ENCODE measurements at places on chromosomes 3 and 15.

- DNase-seq: no peak
Measured at GRCh38 chr3:95387242-95388021, 1324.6 kb downstream of the NSUN3 start.

DNA sequence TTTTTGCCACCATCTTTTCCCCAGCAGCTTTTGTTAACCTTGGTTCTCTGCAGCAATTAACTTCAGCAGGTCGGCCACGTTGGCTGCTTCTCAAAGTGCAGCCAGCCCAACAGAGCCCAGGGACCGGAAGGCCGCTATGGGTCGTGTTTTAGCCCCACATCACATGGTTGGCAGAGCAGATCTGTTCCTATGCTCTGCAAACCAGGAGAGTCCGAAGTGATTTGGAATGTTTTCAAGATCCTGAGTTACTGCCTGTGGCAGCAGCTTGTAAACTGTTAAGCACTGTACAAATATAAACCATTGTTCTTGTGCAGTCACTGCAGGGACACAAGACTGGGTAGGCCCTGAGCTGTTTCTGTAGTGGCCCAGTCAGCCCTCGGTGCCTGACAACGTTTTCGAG lies 69.6 kb upstream of the MYZAP start:
- DNase-seq: no peak

DNA sequence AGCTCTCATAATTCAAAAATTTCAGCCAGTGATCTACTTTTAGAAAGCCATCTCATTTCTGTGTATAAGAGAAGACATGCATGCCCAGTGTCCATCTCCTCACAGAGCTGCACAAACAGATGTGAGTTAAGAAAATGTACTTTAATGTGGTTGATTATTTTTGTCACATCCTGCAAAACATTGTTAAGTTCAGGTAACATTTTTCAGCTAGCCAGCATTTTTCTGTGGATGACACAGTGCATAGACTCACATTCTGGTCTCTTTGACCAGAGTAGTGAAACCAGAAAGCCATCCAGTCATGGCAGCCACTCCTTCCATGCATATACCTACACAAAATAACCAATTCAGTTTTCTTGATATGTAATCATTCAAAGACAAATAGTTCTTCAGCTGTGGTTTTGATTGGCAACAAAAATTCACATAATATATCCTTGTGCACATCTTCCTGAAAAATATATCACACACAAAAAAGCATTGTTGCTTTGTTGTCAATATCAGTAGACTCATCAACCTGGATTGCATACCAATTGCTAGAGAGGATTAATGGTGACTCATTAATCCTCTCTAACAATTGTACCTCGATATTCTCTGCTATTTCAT lies 2.1 kb upstream of the PLSCR1 start:
- DNase-seq: no peak

DNA sequence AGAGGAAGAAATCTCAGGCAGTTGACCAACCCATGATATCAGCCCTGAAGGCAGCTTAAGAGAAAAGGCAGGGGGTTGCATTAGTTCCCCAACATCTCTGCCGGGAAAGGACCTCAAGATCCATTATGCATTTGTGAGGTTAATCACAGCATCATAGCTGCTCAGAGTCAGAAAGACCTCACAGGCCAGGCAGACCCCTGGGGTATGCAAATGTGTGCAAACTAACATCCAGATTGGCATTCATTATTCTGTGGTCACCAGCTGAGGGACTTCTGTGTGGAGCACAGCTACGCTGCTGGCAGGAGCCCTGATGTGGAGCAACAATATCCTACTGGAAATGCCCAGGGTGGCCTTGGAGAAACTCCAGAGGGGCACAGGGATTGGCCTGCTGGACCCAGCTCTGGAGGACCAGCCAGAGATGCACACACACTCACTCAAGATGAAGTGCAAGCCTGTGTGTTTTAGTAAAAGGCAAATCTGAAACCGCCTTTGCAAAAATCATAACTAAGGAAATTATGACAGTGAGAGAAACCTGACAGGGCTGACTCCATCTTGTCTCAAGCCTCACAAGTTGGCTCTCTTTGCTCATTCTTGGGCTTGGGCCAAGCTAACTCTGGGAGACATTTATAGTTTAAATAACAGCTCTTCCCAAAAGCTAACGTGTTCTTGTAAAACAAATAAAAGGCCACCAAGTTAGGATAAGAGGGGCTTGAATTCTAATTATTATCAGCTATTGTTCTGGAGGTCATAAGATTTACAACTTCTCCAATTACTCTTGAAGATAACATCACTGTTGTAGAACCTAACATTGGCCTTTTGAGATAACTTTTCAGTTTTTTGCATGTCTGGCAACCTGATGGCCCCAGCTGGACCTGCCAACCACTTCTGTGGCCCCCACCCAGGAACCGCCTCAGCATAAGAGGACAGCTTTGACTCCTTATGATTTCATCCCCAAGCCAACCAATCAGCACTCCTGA lies 257.1 kb downstream of the UACA start:
- no peak for DNase-seq

DNA sequence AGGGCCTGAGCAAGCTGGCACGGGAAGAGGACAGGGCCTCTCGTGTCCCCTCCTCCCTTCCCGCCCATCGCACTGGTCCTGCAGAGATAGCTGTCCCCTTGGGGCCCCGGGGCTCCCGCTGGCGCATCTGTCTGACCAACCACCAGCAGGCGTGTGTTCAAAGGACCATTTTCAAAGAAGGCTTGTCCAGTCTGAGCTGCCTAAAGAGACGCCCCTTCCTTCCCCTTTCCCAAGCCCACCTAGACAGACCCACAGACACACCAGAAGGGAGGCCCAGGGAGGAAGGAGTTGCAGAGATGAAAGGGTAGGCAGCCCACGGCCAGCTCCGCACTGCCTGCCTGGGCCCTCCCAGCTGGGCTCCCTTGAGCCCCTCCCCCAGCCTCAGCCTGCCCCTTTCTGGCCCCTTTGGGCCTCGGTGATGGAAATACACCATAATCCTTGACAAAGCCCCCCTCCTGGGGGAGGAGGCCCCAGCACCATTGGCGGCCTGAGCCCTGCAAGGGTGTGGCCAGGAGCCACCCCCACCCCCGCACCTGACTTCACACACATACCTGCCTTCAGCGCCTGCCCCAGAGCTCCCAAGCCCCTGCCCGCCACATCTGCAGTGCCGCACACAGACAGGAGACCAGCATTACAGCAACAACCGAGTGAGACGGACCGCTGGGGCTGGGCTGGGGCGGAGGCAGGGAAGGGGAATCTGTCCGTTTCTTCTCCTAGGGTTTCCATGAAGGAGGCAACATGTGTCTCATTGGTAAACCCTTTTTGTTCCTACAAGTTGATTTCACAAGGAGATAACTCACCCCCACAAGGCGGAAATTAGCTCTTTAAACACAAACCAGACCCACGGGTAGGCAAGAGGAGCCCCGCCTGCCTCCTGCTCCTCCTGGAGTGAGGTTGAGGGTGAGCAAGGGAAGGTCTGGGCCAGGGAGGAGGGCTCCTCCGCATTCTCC lies at the start of gene STRA6:
Gene STRA6 (minus strand): TSS at position 336 of the 950 bp plus-strand sequence. CDS start 520 bp downstream, outside the sequence.
- no peak for DNase-seq

DNA sequence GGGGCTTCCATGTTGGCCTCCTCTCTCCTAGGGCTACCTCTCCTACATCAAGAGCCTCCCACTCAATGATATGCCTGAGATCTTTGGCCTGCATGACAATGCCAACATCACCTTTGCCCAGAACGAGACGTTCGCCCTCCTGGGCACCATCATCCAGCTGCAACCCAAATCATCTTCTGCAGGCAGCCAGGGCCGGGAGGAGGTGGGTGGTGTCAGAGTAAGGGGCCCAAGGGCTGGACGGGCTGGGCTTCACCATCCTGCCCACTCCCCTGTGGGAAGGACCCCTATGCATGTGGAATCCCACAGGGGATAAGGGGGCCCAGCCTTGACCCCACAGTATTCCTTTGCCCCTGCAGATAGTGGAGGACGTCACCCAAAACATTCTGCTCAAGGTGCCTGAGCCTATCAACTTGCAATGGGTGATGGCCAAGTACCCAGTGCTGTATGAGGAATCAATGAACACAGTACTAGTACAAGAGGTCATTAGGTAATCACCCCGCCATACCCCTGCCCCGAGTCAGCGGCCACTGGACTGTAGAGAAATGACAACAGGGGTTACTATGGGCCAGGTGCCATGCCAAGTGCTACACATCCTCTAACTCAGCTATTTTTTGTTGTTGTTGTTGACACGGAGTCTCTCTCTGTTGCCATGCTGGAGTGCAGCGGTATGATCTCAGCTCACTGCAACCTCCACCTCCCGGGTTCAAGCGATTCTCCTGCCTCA lies 47.1 kb downstream of the SEMA3G start:
- no peak for DNase-seq

- DNase-seq: no peak
Measured at GRCh38 chr15:48989170-48989569, 25.5 kb upstream of the SHC4 start.

Measured in activated CD4-positive, alpha-beta T cell treated with anti-CD3 and anti-CD28 coated beads for 24 hours (primary cell).